ENCODE measurements at places on chromosomes 11 and 22.

DNA sequence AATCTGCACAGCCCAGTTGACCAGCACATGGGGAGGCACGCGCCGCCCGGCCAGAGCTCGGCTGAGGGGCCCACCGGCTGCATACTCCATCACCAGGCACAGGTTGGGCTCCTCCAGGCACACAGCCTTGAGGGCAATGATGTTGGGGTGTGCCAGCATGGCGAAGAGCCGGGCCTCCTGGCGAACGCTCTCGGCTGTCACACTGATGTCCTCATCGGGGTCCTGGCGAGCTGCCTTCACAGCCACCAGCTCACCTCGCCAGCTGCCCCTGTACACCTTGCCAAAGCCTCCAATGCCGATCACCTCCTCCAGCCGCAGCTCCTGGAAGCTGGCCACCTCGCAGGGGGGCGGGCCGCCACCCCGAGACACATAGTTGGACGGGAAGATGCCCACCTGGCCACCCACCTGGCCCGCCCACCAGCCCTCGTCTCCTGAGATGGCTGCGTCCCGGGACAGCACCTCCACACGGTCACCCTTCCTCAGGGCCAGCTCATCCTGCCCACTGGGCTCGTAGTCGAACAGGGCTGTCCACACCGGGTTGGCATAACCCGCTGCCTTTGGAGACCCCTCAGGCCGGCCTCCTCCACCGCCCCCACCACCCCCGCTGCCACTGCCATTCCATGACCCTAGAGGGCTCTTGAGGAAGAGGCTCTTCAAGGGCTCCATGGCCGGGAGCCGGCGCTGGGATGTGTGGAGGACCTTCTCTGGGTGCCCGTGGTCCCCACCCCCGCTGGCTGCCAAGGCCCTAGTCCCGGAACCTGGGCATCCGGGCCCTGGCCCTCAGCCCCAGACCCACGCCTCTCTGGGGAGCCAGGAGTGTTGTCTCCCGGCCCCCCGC is 711 bp downstream of the MAP3K11 start:
- DNase-seq, result no peak

DNA sequence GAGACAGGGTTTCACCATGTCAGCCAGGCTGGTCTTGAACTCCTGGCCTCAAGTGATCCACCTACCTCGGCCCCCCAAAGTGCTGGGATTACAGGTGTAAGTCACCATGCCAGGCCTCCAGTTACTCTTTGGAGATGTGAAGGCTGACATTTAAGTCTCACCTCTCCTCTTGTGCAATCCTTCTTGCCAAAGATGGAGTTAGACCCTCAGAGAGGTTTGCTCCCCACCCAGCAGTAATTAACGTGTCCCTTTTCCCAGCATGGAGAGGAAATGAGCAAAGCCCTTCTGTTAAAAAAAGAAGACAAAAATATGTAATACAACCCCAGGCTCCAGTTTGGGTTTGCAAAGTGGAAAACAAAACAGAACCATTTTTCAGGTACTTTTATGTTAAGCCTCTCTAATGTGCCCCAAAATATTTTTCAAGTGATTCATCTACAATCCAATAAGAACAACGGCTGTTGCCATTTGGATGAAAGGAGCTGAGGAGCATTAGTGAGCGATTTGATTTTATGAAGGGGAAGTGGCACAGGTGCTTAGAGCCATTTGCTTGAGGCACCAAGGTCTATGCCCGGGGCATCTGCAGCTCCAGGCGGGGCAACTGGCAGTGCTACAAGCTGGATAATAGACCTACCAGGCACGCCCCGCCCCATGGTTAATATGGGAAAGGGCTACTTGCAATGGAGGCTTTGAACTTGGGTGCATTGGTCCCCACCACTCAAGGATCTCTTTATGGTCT is 57.2 kb downstream of the GRIK4 start:
- no peak for DNase-seq

DNA sequence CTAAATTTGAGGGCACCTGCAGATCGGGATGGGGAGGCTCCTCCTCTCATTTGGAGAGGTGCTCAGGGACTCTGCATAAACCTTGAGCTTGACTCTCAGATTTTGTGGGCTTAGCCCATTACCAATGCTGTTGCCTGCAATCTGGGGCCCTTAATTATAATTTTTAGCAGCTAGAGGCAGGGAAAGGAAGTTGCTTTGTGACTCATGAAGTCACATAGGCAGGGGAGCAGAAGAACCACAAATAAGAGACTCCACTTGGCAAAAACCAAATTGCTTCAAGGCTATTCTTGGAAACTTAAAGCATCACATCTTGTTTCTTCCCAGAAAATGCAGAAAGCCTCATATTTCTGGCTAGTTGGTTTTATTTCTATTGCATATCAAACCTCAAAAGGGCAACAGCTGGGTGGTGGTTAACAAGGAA is 46.9 kb downstream of the MICAL2 start:
- DNase-seq, result no peak

- no peak for DNase-seq
These were observed 86.1 kb downstream of the ARHGAP8 start for GRCh38 chr22:44838316-44839016.

DNA sequence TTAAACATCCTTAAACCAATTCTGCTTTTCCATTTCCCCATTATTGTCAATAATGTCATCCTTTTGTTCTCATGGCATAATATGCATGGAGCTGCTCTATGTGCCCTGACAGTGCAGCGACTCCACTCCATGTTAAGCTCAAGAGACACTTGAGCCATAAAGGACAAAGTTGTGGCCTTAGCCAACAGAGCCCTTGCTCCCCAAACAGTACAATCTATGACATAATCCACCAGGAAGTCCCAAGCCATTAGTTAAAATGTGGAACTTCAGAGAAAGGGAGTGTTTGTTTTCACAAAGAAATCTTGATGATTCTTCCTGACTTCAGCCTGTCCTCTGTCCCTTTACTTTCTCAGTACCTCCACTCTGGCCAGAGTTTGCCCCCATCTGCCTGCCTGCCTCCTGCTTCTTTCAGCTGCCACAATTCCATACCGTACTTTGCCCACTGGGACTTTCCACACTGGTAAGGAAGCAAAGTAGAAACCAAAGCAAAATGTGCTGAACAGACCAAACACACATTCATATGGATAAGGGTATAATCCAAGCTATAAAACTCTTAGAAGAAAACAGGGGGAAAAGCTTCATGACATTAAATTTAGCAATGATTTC is 46.3 kb upstream of the ZC3H12C start:
- no peak for DNase-seq

DNA sequence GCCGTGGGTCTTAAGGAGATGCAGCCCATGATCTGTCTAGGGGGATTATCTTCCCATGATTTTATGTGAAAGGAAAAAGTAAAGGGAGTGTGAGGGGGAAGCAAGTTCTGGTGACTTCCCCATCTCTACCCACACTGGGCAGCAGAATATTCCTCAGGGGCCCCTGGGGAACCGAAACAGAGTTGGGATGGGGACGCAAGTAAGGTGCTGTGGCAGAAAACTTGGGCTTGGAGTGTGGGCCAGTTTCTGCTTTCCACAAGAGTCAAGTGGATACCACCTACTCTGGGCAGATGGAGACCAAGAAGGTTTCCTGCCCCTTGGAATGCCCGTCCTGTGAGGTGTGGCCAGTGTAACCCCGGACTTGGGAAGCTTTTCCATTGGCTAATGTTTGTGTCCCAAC is 64.4 kb downstream of the SGSM3 start:
- no peak for DNase-seq

- no peak for DNase-seq
These were observed 48.6 kb downstream of the TRIM29 start for GRCh38 chr11:120089036-120090001.

GRCh38 chr11:128680906-128681305 is 13.0 kb upstream of the FLI1 start:
- DNase-seq, result no peak

DNA sequence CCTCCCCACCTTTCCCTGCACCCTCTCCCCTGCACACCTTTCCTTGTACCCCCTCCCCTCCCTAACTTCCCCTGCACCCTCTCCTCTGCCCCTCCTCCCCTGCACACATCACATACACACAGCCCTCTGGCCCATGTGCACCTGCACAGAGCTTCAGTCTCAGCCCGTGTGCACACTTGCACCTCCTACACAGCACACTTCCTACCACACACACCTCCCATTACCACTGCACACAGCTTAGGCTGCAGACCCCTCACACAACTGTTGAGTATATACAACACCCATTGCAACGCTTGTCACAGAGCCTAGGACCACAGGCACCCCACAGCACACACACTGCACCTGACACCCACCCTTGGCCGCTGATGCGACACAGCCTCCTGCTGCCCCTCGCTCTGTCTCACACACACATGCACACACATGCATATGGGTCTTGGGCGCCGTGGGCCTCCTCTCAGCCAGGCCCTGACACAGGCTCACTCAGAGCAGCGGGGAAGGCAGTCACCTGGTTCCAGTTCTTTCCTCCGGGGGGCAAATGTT is 411 bp downstream of the SIGIRR start:
- DNase-seq, result no peak

DNA sequence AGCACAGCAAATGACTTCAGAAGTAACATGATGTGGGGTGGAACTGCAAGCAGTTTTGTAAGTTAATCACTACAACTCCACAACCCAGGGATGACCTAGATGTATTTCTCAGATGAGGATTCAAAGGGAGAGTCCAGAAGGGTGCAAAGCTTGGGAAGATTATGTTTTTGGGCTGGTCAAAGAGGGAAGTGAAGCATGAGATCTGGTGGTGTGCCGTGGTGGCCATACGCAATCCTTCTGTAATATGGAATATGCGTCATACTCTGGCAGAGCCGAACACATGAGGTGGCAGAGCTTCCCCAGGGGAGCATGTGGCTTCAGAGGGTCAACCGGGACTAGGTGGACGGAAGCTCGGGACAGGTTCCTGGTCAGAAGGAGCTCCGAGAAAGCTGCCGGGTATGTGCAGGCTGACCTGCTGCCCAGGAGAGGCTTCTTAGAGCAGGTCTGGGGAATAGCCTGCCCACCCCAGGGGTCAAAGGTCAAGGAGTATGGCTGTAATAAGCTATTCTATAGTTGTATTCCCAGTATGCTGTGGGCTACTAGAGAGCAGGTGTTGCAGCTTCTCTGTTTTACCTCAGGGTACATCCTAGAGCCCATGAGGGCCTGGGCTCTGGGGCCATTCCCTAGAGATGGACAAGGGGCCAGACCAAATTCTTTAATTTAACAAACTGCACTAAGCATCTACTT is 70.1 kb upstream of the PHOX2A start:
- DNase-seq, result no peak

GRCh38 chr11:105179542-105180278 is 40.1 kb upstream of the CARD18 start:
- no peak for DNase-seq

DNA sequence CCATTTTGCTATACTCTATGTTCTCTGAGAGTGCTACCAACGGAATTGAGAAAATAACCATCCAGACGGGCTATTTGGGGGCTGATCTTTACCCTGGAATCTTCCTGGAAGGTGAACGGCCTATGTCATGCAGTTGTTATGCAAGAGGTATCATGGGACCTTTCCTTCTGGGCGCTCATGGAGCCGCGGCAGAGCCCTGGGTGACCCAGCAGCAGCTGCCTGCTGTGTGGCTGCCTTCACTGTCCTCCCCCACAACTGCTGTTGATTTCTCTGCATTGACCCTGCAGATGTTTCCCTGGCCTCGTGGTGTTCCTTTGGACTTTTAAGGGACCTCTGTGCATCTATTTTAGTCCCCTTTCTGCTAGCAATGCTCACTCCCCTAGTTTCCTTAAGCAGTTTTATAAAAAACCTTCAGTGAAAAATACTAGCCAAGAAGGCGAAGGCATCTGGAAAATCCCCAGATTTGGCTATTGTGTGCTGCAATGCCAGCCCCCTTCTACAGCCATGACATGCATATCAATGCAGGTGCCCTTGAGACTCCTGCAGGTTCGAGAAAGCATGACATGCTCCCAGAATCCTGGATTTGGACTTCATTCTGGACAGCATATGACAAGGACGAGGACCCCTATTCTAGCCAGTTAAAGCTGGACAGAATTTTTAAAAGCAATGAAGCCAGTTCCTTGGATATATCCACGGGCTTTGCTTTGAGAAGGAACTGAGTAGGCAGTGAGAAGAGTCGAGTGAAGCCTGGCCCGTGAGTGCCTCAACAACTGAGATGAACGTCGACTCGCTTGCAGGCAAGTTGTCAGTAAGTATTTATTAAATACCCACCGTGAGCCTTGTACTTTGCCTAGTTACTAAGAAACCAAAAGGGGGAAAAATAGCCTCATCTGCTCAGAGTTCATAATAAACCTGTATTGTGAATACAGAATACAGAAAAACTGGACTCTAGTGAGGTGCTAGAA is at the start of gene SLC25A18:
TSS of gene SLC25A18 (plus strand) at position 593 of the 965 bp plus-strand sequence. CDS start 16,447 bp downstream, outside the sequence.
- no peak for DNase-seq

- no peak for DNase-seq
These were observed 18.9 kb upstream of the IL17REL start for GRCh38 chr22:50031189-50032091.

DNA sequence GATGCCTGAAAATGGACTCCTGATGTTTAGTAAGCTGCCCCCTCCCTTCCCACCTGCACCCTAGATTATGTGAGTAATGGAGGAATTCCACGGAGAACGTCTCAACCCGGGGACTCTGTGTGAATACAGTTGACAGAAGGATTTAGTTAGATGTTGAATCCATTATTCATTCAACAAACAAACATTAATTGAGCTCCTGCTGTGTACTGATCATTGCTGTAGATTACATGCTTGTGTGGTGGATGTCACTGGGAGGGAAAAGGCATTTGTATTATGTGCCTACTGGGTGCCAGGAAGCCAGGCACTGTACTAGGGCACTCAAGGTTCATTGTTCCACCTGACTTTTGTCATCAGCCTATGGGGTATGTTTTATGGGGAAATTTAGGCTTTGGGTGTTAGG is 22.9 kb upstream of the CRYBB3 start:
- no peak for DNase-seq

GRCh38 chr11:24896118-24896835 is 399.4 kb downstream of the LUZP2 start:
- no peak for DNase-seq

- no peak for DNase-seq
These were observed 447.4 kb downstream of the BRD1 start for GRCh38 chr22:49380095-49380827.

DNA sequence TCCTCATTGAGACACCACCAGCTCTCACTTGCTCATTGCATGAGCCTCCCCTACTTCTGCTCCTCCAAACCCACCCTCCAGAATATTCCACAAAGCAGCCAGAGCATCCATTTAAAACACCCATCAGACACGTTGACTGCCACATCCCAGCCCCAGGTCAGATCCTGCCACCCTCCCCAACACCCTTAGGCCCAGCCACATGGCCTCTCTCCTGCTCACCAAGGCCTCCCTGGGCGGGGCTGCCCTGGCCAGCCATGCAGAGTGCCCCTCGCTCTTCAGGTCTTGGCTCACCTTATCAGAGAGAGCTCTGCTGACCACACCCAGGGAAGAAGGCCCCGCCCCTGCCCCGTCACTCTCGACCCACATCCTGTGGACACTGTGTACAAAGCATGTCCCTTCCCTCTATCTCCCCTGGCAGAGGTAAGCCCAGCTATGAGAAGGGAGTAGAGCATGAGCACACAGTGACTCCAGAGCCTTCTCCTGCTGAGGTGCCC is 106.8 kb downstream of the MICAL3 start:
- no peak for DNase-seq

DNA sequence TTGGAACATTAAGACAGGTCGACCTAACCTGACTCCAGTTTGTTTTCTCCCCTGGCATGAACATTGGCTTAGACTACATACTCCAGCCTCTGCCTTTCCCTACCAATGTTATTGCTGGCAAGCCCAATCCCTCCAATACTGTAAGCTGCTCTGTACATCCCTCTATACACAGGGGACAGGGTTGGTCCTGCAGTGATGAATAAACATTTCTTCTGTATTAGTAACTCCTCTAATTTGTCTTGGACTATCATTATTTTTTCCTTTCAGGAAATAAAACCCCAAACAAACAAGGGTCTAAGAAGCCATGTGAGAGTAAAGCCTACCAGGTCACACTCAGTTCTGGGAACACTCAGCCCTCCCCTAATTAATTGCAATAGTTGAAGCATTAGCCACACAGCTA is 35.1 kb upstream of the FJX1 start:
- DNase-seq, result no peak

Measured in Panc1 (cell line).